ENCODE measurements at places on chromosomes 3 and 15.

DNA sequence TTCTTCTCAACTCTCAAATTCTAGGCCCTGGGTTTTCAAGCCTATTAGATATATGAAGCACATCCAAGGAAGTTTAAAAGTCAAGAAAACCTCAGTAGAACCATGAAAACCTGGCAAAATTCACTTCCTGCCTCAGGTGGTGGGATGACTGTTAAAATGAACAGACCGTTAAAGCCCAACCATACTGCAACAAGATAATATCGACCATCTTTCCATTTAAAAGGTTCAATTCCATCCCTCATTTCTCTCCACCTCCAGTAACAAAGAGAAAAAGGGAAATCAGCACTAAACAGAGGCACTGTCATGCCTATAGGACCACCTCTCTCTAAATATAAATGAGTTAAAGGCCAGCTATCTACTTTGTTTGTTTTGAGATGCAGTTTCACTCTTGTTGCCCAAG, 31.2 kb downstream of the EDC3 start:
- DNase-seq = no peak

GRCh38 chr3:146425341-146425740, 44.0 kb downstream of the PLSCR2 start:
- DNase-seq = no peak

DNA sequence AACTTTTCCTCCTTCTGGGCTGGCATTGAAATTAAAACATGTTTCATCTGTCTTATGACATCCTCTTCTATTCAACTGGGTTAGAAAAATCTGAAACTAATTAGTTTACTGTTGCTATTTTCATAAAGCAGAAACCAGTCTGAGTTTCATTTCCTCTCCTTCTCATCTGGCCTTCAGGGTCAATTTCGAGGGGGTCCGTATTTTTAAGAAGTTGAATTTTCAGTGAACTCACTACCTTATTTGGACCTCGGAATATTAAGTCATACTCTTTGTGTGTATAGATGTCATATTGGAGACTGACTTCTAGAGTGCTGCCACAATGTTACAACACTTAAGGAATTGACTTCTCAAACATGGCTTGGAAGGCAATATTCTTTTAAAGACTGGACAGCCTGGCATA, 485.9 kb downstream of the SQOR start:
- no peak for DNase-seq

GRCh38 chr3:60770532-60770931, 480.7 kb downstream of the FHIT start:
- no peak for DNase-seq

DNA sequence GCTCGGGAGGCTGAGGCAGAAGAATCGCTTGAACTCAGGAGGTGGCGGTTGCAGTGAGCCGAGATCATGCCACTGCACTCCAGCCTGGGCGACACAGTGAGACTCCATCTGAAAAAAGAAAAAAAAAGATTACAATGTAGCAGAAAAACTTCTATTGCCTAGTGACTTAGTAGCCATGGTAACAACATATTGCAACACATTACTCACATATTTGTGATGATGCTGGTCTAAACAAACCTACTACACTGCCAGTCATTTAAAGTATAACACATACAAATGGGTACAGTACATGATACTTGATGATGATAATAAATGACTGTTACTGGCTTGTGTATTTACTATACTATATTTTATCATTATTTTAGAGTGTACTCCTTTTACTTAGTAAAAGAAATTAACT, 125.6 kb downstream of the PLOD2 start:
- DNase-seq = peak; percentile 66

DNA sequence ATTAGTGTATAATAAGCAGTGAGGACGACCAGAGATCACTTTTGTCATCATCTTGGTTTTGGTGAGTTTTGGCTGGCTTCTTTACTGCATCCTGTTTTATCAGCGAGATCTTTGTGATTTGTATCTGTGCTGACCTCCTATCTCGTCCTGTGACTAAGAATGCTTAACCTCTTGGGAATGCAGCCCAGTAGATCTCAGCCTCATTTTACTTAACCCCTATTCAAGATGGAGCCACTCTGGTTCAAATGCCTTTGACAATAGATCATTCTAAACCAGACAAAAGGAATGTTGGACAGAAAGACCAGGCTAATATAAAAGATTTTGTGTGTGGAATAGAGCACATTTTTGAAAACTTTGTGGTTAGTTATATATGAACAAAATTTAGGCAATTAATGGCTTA, 618.5 kb upstream of the BCHE start:
- no peak for DNase-seq

- DNase-seq = no peak
Measured at GRCh38 chr3:32886296-32886695, 65.1 kb upstream of the CCR4 start.

All from fibroblast of villous mesenchyme (primary cell).